ENCODE measurements at places on chromosomes 16 and 17.

DNA sequence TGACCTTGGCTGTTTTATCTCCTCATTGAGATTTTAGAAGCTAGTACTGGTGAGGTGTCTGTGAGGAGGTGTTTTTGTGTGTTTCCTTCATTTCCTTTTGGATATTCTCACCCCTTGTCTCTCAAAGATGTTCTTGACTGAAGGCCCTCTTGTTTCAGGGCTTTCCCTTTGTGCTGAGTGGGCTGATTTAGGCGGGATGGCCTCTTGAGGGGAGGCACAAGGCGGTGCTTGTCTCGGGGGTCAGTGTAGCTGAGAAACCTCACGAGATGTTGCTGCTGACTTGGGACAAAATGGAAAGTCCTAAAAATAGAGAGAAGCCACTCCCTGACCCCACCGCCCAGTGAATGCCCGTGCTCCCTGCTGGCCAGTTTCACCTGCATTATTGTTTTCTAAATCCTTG is 14.2 kb downstream of the CRAMP1 start:
- no peak for DNase-seq

DNA sequence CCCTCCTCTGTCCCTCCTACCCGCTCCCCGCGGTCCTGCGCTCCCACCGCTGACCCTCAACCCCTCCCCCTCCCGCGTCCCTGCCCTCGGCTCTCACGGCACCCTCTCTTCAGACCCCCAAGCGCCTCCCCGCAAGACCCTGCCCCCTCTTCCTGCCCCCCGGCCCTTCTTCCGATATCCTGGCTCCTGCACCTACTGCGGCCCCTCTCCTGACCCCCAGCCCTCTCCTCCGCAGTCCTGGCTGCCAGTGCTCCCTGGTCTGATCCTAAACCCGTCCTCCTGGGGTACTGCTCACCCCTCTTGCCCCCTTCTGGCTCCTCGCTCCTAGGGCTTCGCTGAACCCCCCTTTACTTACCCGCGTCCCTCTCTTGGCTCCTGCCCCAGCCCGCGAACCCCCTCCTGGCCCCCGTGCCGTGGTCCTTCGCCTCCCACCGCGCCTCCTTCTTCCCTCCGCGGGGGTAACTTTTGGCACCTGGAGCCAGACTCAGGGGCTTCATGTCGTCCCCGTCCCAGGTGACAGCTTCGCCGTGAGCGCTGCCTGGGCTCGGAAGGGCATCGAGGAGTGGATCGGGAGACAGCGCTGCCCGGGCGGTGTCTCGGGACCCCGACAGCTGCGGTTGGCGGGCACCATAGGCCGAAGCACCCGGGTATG is 839 bp downstream of the NKD1 start:
- DNase-seq, result no peak

DNA sequence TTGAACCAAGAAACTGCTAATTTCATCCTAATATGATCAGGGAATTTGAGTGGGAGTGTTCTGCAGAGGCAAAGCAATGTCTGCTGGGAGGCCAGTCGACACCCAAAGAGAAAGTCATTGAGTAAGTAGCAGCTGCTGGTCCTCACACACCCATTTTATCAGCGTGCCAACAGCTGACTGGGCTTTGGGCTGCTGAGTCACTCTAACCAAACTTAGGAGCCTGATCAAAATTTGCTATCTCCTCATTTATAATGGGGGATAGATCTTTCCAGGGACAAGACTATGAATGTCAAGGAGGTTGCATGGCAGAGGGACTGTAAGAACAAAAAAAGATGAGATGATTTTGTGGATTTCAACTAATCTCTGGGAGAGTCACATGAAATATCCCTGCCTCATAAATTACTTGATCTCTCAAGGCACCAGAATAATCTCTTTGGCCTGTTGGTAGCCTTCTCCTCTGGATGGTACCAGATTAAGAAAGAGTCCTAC is 32.9 kb downstream of the CPSF4L start:
- DNase-seq, result no peak

DNA sequence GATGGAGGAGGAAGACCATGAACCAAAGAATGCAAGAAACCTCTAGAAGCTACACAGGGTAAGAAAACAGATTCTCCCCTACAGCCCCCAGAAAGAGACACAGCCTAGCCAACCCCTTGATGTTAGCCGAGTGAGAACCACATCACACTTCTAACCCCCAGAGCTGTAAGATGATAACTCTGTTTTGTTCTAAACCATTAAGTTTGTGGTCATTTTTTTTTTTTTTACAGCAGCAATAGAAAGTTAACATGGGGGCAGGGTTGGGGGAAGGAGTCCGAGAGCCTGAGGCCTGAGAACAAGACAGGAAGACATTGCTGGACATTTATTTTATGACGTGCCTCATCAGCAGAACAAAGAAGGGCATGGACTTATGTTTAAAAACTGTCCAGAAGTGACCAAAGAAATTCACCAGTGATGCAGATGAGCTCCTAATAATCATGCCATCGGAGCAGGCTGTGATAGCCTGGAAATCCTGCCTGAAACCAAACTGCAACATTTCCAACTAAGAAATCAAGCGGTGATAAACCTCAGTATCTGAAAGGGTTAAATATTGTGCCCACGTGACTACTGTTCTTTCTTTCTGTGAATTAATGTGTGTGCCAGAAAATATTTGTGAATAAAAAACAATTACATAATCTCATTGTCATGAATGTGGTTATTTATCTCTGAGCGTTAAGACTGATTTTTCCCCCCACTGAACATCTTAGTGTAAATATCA is 1.1 kb downstream of the ABCA9 start:
- no peak for DNase-seq
